ENCODE measurements at places on chromosomes 1 and 21.

- no peak for DNase-seq
Observed at GRCh38 chr21:38869196-38869595, 63.5 kb downstream of the ETS2 start.

DNA sequence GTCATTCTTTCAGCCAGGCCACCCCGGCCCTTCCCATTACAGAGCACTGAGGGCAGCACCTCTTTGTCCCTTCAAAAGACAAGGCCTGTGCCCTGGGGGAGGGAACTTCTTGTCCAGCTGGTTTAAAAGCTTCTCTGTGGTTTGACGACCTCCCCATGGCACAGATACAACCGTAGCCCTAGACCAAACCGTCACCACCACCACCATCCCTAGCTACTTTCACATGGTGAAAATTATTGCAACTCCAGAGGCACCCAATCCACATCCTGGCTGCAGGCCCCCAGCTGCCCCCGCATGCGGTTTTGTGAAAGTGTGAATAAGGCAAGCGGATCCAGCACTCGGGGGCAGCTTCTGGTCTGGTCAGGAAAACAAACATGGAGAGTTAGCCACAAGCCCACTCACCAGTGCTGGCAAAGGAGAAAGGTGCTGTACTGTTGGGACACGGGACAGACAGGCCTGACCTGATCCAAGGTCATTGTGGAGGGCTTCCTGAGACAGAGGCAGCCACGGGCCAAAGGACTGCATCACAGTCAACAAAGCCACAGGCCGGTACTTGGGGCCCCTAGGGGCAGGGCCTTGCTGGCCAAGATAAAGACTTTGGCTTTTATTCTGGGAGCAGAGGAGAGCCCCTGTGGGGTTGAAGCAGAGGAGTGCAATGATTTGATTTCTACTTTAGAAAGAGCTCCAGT, 31.2 kb downstream of the CDCA8 start:
- no peak for DNase-seq

DNA sequence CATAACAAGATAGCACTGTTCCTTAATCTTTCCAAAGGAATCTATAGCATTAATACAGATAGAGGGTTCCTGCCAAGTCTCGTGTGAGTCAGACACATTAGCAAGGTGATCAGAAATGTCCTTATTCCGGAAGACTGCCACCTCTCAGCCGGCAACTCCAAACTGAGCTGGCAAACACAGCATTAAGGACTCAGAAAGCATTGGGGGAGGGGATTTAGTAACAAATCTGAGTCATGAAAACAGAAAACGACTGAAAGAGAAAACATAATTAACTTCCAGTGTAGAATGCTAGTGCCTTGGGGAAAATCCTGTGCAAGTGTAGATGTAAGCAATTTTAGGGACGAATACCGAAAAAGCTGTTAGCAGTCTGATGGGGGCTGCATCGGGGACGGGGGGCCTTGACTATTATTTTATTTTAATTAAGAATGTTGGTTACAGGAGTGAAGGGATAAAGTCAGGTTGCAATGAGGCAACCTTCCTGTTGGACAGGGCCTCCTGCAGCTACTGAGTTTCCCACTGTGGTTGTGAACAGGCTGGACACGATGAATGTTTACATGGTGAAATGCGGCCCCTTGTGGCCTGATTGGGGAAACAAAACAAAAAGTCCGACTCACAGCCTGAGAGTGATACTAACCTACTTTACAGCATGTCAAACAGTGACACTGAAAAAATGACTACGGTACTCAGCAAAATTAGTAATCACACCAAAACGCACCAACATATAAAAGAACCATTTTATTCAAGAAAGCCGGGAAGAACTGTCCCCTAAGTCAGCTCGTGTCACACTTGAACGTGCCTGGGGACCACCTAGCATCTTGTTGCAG, 20.7 kb downstream of the MIS18A start:
- no peak for DNase-seq

GRCh38 chr21:46138383-46138970, 16.9 kb downstream of the FTCD start:
- no peak for DNase-seq

- DNase-seq: no peak
Observed at GRCh38 chr1:2627746-2628145, 5.1 kb downstream of the MMEL1 start.

DNA sequence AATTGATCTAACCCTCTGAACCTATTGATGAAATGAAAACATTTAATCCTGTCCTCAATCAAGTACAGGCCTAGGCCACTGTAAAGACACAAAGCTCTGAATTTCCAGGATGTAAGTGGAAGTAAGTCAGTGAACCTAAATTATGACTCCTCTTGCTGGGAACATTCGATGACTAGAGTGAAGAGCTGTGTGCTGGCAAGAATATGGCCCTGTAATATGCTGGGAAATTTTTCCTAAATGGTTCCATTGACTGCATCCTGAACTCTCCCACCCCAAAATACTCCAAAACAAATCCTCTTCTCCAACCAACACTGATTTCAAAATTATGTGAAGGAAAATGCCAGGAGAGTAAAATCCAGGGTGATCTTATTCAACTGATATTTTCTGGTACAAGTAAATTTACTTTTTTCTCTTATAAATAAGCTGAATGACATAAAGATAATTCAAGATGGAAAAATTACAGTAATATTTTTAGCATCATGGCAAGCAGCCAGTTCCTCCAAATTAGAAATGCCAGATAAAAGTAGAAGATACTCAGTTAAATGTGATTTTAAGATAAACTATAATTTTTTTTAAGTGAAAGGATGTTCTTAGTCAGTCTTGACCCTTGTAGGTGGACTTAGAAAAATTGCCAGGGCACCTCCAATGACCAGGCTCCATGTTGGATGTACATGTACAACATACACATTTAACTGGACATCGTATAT, 269.4 kb downstream of the PTGER3 start:
- no peak for DNase-seq

GRCh38 chr1:184878002-184878401, 96.3 kb downstream of the NIBAN1 start:
- DNase-seq: no peak

- DNase-seq: no peak
Observed at GRCh38 chr1:196902344-196902743, 14.5 kb downstream of the CFHR4 start.
